Stimulated activated CD4-positive, alpha-beta T cell treated with anti-CD3 and anti-CD28 coated beads, Interleukin-1b, Interleukin-23, amount 100 ng/mL, for 48 hours (primary cell): ENCODE measurements at places on chromosomes 3 and 15.

GRCh38 chr15:73174171-73174570 is 121.9 kb downstream of the NEO1 start:
- DNase-seq, result no peak

DNA sequence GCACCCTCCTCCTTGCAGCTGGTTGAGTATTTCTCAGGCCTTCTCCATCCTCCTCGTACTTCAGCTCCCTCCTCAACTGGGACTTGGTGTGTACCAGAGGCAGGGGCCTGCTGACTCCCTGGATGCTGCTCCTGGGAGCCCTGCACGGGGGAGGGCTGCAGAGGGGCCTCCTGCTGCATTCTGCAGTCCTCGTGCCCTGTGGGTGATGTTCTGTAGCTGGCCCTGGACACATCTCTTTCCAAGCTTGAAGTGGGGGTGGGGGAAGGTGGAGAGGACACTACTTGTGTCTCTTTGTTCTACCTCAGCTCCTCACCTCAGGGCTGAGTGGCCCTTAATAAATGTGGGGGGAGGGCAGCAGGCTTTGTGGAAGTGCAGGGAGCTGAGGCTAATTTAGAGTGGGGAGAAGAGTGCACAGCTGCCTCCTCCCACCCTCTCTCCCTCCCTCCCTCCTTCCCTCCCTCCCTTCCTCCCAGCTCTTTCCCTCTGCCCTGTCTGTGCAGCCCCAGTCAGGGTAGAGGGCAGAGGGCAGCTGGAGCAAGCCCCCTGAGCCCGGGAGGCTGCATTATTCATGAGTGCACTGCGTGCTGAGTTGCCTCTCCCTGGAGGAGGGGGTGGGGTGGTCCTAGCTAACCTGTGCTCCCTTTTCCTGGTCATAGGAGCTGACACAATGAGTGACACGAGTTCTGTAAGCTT is 3.7 kb upstream of the GRM2 start:
- no peak for DNase-seq

GRCh38 chr3:136464502-136464901 is 214.4 kb downstream of the PCCB start:
- DNase-seq, result no peak

DNA sequence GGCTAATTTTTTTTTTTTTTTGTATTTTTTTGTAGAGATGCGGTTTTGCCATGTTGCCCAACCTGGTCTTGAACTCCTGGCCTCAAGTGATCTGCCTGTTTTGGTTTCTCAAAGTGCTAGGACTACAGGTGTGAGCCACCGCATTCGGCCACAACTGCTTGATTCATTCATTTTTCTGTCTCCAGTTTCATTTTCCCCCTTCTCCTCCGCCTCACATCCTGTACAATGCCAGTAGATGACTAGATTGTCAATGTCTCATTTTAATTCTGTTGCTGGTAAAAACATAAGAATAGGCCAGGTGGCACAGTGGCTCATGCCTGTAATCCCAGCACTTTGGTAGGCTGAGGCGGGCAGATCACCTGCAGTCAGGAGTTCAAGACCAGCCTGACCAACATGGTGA is 12.0 kb upstream of the ZNF592 start:
- DNase-seq, result peak; percentile 82

DNA sequence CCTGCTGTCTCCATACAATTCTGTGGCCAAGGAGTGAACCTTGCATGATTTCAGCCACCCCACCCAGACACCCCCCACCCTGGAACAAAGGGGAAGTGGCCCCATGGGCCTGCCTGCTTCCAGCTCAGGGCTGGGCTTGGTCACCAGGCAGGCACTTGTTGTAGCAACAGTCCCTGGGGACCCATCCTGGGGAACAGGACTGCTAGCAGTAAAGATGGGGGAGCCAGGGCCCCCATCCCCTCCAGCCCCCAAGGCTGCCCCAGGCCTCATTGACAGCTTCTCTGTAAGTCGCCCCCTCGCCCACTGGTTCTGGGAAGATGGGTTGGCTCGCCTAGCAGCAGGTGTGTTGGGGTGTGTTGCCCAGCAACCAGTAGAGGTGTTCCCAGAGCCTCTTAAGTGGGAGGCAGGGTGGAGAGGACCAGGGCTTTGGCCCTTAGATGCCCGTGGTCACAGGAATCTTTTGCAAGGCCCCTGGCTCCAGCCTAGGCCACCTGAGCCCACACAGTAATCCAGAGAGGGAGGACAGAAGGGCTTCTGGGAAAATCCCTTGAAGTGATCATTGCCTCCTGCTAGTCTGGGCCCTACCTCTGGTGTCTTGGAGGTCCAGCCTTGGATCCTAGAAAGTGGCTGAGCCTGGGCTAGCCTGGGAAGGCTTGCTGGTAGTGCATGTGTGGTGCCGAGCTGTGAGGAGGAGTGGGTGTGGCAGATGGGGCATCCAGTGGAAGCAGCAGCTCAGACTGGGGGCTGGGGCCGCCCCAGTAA is 48.9 kb downstream of the CYP11A1 start:
- no peak for DNase-seq

DNA sequence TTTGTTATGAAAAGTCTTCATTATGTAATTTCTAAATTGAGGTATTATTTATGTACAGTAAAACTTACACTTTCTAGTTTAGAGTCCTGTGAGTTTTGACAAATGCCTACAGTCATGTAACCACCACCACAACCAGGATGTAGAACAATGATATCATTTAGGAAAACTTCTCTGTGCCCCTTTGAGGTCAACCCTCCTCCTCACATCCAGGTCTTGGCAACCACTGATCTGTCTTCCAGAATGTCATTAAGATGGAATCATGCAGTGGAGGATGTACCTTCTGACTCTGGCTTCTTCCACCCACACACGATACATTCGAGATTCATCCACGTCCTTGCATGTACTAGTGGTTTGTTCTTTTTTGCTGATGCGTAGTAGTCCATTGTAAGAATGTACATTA is 23.2 kb downstream of the MINAR1 start:
- DNase-seq, result no peak

DNA sequence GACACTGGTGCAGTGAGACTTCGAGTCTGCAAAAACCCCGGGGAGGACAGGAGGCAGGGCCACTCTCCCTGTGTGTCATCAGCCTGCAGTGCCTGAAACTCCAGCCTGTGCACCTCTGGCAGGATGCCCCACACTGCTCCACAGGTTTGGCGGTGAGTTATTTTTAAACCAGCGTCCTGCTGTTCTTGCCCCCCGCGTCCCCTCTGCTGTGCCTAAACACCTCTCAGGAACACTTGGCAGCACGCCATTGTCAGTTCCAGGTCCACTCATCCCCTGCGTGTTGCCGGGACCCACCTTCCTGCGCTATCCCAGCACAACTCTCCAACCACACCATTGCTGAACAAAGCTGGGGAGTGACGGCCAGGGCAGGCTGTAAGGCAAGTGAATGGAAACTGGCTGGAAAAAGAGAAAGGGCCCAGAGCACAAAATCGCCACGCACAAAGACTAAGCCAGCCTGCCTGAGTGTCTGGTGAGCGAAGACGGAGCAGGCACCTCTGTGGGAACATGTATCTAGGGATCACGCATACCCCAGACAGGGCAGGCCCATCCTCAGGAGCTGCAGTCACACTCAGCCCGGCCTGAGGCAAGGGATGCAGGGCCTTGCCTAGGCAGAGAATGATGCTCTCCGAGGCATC is 3.1 kb upstream of the PLA2G4F start:
- no peak for DNase-seq
